AG08396 (cell line): ENCODE measurements at places on chromosomes 12 and 14.

GRCh38 chr14:75484711-75485429, 37.4 kb upstream of the BATF start:
- no peak for DNase-seq

- DNase-seq, result no peak
Measured at GRCh38 chr14:64215274-64215673, 78.9 kb downstream of the ESR2 start.

GRCh38 chr12:128052331-128052730, 214.6 kb upstream of the TMEM132C start:
- peak; percentile 24 for DNase-seq

DNA sequence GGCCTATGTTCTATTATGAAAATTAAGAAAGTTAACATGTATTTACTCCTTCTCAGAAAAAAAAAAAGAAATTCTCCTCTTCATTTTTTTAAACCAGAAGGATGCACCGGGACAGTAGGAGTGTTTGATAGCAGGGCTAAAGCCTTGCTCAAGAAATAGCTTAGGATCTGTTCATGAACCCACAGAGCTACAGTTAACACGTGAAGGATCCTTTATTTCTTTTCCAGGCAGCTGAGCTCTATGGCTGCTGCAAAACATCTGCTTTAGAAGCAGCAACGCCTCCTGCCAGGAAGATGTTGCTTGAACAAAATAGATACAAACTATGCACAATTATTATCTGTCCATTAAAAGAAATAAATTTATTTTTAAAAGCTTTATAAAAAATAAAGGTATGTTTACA, 254.8 kb downstream of the PRKD1 start:
- DNase-seq, result no peak

- DNase-seq, result no peak
Measured at GRCh38 chr12:110137786-110138185, 13.6 kb downstream of the IFT81 start.

GRCh38 chr12:271161-271560, 8.5 kb upstream of the SLC6A13 start:
- no peak for DNase-seq

- no peak for DNase-seq
Measured at GRCh38 chr14:101457936-101458740, 103.2 kb upstream of the DIO3 start.

- no peak for DNase-seq
Measured at GRCh38 chr12:4331842-4332241, 10.8 kb downstream of the TIGAR start.

- no peak for DNase-seq
Measured at GRCh38 chr12:109963743-109964429, 32.3 kb downstream of the GIT2 start.
